ENCODE measurements at places on chromosomes 16 and 17.

DNA sequence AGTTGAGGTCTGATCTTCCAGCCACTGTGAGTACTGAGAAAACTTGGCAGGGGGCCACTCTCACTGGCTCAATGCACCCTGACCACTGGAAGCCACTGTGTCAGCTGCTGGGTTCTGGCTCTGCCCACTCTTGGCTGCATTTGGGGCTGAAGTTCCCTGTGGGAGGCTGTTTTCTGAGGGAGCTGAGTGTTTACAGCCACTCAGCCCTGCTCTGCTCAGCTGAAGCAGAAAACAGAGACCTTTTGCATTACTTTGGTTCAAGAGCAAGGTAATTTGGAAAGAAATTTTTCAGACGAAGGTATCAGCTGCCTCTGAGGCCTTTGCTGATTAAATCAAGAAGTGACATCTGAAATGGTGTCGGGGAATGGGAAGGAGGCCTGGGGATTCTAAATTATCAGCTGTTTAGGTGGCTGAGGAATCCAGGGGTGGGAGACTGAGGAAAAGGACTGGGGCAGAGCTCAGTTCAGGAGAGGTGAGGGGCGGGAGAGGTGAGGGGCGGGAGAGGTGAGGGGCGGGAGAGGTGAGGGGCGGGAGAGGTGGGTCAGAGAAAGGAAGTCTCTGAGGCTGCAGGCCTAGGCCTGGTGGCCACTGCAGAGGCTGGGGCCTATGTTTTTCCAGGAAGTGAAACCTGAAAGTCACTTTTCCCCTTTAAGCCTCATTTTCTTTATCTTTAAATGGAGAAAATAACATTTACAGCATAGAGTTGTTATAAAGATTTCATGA, at the start of gene ACSM5:
Gene ACSM5, plus strand, starts transcription at position 137 of the 723 bp plus-strand sequence. CDS start 1,951 bp downstream, outside the sequence.
- DNase-seq = no peak

DNA sequence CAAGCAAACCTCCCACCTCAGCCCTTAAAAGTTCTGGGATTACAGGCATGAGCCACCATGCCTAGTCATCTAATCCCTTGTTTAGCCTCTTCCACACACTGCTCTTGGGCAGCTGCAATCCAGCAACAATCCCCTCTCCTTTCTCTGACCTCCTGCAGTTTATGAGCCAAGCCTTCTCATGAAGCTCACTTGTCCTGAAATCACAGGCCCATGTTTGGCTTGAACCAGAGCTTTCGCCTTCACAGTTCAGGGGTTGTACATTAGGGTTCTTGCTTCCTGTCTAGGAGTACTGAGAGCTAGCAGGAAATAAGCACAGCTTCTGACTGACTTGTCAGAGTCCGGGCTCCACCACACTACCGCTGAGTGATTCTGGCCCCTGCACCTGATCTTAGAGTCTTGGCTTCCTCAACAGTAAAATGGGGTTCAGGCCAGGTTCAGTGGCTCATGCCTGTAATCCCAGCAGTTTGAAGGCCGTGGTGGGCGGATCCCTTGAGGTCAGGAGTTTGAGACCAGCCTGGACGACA, 16.3 kb downstream of the ERAL1 start:
- no peak for DNase-seq

DNA sequence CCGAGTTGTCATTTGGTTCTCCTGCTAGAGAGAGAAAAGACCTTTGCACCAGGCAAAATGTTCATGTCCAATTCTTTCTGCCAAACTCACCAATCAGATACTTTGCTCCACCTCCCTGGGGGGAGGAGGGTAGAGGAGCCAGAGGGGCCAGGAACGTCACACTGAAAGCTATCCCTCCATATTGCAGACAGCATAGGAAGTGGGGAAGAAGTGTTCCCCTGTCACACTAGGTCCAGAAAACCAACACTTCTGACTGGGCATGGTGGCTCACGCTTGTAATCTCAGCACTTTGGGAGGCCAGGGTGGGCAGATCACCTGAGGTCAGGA, 9.5 kb downstream of the HSD17B2 start:
- no peak for DNase-seq

DNA sequence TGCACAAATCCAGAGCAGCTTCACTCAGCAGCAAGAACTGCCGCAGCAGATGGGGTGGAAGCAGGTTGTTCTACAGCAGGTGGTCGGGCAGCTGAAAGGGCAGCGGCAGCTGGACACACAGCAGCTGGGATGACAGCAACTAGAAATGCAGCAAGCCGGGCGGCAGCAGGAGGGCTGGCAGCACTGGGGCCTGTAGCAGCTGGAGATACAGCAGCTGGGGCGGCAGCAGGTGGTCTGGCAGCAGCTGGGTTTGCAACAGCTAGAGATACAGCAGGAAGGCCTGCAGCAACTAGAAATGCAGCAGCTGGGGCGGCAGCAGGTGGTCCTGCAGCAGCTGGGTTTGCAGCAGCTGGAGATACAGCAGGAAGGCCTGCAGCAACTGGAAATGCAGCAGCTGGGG, 460 bp downstream of the KRTAP4-3 start:
- DNase-seq = no peak

DNA sequence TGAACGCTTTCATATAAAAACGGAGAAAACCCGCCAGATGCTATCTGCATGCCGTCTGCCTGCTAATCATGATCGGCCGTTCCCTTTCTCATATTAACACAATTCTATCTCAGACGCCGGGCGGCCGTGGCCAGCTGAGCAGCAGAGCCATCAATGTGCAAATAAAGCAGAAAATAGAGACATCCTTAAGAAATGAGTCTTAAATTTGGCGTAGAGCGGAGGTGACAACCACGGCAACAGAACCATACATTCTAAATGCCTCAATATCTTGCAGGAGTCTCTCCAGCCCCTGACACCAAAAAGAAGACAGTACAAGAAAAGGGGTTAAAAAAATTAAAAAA, 2.7 kb upstream of the IRX5 start:
- no peak for DNase-seq

- no peak for DNase-seq
These were observed 819.2 kb upstream of the EEF2KMT start for GRCh38 chr16:5916711-5917191.

- no peak for DNase-seq
These were observed 37.0 kb upstream of the ARHGAP17 start for GRCh38 chr16:25052151-25052511.

DNA sequence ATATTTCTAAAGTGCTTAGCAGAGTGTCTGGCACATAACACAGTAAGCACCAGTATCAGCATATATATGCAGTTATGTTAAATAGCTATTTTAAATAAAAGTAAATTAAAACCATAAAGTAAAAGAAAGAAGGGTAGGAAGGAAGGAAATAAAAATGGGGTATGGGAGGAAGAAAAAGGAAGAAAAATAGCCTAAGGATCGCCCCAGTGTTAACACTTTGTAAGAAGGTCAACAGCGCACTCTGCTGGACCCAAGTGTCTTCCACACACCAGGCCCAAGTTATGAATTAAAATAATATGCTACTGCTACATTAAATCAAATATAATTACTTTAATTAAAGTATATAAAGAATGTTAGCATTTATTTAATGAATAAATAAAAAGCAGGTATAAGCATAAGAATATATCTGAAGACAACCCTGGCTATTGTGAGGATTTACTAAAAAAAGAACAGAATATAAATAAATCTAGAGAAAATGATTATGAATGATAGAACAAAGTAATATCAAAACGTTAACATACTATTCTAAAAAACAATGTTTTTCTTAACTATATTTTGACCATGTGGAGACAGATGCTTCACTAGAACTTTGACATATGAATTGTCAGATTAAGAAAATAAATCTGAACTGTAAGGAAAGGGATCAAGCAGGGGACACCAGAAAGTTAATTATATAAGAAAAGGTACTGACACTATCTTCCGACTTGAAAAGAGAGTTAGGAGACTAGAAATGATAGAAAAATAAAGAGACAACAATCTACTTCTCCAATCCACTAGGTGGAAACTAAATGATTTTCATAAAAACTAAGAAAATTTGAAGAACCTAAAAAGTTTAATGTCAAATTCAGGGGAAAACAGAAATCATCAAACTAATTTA, 25.9 kb downstream of the BRIP1 start:
- peak; percentile 94 for DNase-seq

DNA sequence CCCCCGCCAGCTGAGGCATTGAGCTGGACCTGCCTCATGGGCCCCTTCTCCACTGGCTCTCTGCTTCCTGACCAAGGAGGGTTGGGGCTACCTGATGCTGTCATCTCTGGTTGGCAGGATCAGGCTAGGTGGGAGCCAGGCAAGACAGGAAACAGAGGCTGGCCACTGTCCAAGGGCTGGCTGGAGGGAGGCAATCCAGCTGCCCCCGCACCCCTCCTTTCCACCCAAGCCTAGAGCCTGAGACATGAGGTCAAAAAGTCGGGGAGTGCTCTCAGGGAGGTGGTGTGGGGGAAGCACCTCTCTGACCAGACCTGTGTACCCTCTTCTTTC, 14.5 kb downstream of the NGFR start:
- DNase-seq = no peak

DNA sequence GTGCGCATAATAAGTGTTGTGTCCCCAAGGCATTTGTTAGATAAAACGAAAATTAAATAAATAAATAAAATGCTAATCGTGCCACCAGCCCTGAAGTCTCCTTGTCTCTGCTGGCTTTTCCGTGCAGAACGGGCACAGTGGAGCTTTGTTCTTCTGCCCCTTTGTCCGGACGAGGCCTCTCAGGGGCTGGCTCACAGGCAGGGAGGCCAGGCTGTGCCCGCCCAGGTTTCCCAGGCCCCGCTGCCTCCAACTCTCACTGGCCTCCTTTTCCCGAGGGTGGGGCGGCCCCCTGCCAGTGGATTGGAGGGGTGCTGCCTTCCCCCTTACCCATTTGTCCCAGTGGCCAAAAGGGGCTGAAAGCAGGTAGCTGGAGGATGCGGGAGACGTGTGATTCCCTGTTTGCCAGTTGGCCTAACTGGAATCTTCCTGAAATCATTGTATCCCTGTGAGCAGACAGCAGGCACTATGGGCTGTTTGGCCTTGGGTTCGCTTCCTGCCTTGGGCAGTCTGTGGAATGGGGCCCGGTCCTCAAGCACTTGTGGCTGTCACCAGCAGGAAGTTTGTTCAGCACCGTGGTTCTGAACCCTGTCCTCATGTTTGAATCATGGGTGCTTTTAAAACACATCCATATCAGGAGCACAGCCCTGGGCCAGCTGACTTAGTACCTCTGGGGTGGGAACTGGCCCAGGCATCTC, 64.4 kb downstream of the KSR1 start:
- no peak for DNase-seq

- DNase-seq = no peak
These were observed 4.3 kb upstream of the SYNGR2 start for GRCh38 chr17:78163881-78164747.

GRCh38 chr17:21034340-21035235, 8.2 kb downstream of the USP22 start:
- DNase-seq = no peak

GRCh38 chr16:55479430-55480140, 587 bp downstream of the MMP2 start:
- DNase-seq = no peak

DNA sequence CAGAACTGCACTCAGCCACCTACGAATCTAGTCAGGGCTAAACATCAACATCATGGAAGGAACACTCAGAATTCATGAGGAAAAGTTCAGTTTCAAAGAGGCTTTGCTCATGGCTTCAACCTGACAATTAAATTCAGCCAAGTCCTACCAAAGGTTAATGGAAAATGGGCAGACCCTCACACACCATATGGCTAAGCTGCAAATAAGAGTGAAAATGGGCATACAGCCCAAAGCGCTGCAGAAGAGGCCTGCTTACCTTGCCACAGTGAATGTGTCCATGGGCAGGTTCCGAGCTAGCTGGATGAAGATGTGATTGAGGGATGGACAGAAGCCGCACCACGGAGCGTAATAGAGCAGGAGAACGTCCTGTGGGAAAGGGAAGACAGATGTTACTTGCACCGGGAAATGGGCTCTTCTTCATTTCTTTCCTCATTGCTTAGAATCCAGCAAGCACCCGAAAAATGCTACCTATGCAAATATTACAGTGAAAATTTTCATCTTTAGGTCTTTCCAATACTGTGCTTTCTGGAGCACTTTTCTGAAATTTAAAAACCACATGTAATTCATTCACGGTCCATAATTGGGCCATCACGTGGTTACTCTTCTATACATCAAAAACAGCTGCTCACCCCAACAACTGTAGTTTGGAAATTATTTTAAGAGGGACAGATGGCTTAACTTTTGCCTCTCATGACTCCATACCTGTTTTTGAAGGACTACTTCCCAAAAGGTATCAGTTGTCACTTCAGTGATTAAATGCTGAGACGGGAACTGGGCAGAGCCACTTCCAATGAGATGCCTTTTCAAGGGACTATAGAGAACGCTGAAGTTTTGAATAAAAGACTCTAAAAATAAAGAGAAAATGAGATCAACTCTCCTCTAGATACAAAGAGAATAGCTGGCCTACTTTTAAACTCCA, 19.6 kb downstream of the SNN start:
- no peak for DNase-seq

GRCh38 chr17:30200106-30200505, 35.4 kb downstream of the SLC6A4 start:
- no peak for DNase-seq

- DNase-seq = no peak
These were observed 109.2 kb downstream of the C16orf95 start for GRCh38 chr16:87207965-87208364.

- no peak for DNase-seq
These were observed 115.1 kb downstream of the SOCS1 start for GRCh38 chr16:11140867-11141266.

- DNase-seq = no peak
These were observed 7.6 kb downstream of the KRT24 start for GRCh38 chr17:40695874-40696472.

DNA sequence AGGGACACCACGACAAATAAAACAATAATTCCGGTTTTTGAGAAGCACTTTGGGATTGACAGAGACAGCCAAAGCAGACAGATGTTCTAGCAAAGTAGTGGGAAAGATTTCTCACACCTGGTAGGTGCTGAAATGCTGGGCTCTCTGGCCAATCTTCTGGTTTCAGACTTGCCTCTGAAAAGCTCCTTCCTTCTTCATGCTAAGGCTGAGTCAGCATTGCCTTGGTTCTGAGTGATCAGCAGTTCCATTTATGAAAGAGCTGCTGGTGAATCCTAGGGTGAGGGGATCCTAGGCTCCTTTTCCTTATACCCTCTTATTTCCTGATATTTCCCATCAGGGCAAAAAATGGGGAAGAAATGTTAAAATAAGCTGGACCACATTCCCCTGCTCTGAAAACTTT, 268.7 kb upstream of the SALL1 start:
- DNase-seq = no peak

- DNase-seq = no peak
These were observed 5.5 kb downstream of the OR4D1 start for GRCh38 chr17:58153671-58154070.

- no peak for DNase-seq
These were observed 570 bp upstream of the NME3 start for GRCh38 chr16:1771864-1772361.

DNA sequence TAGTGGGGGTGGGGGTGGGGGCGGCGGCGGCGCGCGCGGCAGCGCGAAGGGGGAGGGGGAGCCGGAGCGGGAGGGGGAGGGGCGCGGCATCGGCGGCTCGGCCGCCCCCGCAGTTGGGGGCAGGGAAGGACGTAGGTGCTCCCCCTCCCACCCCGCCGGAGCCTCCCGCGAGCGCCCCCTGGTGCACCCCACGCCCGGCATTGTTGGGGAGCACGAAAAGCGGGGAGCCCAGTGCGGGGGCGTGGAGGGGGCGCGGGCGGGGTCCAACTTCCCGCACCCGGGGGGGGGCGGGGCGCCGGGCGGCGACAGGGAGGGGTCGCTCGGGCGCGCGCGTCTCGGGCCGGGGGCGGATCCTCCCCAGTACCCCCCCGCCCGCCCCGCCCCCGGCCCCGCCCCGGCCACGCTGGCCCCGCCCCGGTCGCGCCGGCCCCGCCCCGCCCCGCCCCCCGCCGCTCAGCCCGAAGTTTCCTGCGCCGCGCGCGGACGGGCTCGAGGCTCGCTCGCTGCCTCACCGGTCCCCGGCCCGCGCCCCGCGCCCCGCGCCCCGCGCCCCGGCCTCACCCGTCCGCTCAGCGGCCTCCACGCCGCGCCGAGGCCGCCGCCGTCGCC, at the start of gene CACNA1H:
Gene CACNA1H, plus strand, starts transcription at position 456 of the 609 bp plus-strand sequence. CDS start 632 bp downstream, outside the sequence.
- DNase-seq = no peak
